ENCODE measurements at places on chromosomes 3 and 15.

GRCh38 chr3:80285388-80285787, 517.6 kb upstream of the ROBO1 start:
- no peak for DNase-seq

DNA sequence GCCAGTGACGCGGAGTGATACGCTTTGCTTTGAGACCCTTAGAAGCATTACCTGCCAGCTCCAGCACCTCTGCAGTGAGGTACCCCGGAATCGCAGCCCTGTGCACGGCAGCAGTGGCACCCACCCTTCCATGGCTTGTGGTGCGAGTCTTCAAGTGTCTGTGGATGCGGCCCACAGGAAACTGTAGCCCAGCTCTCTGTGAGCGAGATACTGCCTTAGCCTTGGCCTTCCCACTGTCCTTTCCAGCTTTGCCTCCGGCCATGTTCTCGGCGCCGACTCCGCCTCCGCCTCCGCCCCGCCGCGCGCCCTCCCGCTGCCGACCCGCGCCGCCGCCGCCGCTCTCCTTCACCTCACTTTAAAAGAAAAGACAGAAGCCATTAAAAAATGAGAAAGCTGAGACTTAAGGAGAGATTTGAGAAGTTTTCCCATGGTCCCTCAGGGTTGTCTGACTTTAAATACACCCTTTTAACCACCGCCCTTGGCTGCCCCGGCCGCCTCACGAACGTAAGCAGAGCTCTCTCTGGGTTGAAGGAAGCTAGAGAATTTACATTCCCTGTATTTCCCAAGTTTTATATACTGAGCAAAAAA, 78.5 kb upstream of the FAM174B start:
- DNase-seq, result no peak

DNA sequence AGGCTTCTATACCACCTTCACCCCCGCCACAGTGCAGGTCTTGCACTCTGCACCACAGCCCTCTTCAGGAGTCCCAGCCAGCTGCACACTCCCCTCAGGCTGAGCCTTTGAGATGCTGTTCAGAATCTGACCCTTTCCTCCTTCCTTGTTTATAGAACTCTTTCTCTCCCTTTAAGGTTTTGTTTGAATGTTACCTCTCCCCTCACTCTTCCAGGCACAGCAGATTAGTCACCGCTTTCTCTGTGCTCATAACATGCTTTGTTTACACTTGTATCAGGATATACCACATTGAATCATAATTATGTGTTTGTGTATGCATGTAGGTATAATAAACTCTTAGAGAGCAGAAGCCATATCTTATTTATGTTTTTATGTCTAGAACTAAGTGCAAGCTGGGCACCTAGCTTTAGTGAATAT, 168.4 kb upstream of the BCL6 start:
- no peak for DNase-seq

DNA sequence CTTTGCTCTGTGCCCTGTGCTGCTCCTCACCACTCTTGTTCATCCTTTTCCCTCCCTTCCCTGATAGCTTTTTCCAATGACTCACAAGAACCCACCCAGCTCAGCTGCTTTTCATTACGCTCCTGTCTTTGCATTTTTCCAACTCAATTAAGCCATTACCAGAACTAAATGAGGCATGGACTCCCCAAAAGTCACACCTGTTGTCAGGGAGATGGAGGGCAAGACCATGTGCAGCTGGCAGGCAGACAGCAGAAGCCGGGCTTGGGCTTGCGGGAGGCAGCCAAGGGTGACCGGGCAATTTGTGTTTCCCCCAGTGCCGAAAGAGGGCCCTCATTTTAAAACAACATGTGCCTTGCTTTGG, 64.3 kb downstream of the CASR start:
- no peak for DNase-seq

GRCh38 chr3:66744986-66745385, 244.2 kb upstream of the LRIG1 start:
- no peak for DNase-seq

DNA sequence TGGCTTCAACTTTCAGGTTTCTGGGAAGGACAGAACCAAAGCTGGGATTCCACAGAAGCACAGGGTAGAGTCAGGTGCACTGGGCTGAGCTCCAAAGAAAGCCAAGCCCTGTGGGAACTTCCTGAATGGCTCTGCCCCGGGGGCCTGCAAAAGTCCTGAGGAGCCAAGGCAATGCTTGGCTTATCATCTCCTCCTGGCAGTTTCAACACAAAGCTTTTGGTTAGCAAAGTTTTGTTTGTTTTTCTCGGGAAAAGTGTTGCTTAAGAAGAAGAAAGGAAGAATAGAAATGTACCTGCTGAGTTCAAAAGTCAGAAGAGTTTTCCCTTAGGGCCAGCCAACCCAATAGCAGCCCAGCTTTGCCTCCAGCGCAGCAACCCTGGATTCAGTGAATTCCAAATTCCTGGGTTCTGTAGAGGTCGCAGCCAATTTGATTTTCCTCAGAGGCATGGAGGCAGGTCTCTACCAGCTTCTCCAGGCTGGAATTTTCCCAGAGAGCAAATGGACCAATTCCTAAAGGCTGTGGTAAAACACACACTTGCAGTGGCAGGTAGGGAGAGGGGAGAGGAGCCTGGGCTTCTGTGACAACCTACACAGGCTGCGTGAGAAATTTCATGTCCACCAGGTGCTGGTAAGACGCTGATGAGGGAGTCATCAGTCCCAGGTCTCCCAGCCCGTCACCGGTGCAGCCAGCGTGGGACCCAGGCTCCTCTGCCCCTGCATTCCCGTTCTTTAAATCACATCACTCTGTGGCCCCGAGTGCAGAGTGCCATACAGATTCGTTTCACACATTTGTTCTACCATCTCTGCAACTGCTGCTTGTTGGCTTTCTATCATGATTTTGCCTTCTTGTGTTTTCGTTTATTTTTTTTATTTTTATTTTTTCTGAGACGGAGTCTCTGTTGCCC, 54.3 kb upstream of the SNRPA1 start:
- DNase-seq, result no peak

DNA sequence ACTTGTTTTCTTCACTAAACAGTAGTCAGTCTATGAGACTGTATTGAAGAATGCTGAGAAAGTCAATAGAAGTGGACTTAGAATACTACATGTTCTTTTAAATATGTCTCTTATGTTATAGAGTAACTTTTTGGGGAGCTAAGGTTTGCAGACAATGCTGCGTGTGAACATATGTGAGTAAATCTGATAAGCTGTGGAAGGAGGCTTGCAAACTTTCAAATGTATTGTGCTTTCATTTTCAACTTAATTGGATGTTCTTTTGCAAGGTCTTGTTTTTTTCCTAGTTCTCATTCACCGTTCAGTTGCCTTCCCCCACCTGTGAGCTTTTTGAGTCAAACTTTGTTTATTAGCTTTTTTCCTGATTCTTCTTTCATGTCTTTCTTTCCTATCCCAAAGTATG, 176.2 kb downstream of the LPP start:
- no peak for DNase-seq

- DNase-seq, result no peak
These were observed 1.1 kb downstream of the NPTN start for GRCh38 chr15:73631915-73632669.

GRCh38 chr3:153442386-153442785, 280.4 kb downstream of the RAP2B start:
- DNase-seq, result no peak

DNA sequence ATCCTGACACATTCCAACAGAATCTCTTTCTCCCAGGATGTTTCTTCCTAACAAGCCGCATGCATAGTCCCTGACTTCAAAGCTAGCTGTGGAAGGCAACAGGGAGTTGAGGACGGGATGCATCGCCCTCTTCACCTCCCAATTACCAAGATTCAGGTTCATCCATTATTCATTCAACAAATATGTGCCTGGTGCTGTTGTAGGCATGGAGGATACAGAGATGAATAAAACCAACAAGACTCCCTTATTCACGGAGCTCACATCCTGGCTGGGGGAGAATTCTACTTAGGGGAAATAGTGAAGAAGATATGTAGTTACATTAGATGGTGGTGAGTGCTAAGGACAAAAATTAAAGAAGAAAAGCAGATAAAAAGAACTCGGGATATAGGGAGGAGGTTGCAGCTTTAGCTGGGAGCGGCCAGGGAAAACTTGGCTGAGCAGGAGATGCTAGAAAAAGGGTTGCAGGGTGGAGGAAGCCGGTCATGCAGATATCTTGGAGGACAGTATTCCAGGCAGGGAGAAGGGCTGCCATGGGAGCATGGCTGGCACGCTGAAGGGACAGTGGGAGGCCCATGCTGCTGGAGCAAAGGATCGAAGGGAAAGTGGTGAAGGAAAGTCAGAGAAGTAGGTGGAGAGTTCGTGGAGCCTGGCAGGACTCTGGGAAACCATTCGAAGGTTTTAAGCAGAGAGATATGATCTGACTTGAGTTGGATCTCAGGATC, 5.0 kb downstream of the ITGB5 start:
- no peak for DNase-seq

DNA sequence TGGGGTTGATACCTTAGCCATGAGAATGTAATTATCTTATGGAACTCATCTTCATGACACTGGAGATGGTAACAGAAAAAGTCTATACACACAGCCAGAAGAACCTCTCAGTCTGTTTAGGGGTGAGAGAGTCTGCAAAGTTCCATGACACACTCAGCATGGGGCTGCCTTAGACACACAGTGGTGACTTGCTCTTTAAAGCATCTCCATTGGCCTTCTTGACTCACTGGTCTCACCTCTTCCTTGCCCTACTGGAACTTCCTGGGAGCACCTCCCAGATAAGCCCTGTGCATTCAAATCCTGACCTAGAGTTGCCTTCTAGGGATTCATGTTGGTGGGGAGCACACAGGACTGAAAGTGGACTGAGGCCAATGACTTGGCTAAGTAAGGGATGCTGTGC, 9.3 kb downstream of the MAGI1 start:
- no peak for DNase-seq
